WERI-Rb-1 (cell line): ENCODE measurements at places on chromosomes 2 and 18.
A peak's percentile ranks its signal among the peaks of the same experiment; 100 is the strongest.

GRCh38 chr2:97764559-97765263, 51.3 kb downstream of the ZAP70 start:
- no peak for DNase-seq

DNA sequence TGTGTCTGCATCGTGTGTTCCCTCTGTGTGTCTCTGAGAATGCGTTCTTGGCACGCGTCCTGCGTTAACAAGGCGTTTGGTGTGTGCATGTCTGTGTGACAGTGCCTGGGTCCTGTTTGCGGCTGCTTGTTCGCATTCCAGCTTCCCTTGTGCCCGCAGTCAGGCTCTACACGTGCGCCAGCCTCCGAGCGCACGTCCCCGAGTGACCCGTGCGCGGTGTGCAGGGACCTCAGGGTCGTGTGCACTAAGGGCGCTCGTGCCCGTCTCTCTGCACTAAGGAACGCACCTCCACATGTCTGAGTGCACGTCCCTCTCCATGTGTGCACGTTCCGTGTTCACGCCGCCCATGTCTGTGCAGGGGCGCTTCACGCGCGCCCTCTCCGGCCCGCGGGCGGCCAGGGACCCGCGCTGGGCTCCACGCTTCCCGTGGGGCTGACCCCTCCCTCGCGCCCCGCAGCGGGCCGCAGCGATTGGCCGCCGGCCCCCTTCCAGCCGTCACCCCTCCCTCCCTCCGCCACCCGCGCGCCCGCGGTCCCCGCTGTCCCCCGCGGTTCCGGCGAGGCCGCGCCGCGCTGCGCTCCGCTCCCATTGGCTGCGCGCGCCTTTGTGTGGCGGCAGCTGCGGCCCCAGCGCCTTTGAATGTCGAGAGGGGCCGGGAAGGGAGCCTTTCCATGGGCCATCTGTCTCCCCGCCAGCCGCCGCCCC, 229.4 kb downstream of the HAUS1 start:
- peak; percentile 85 for DNase-seq

DNA sequence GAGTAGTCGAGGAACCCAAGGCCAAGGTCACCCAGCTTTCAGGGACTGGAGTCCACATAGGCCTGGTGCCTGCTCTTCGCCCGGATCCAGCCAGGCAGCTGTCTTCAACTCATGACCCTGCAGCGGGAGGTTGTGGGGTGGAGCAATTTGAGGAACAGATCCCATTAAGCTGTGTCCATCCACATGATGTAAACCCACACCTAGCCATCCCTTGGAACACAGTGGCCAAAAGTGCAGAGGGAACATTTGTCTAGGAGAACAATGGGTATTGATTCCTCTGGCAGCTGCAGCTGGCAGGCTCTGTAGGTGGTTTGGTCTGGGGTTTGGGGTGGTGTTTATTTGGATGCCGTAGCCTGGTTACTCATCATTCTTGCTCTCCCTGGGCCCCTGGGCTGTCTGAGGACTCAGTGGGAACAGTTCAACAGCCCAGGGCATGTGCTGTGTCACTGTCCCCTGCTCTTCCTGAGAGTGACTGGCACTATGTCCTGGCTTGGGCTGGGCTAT, 99.4 kb downstream of the TFCP2L1 start:
- no peak for DNase-seq

DNA sequence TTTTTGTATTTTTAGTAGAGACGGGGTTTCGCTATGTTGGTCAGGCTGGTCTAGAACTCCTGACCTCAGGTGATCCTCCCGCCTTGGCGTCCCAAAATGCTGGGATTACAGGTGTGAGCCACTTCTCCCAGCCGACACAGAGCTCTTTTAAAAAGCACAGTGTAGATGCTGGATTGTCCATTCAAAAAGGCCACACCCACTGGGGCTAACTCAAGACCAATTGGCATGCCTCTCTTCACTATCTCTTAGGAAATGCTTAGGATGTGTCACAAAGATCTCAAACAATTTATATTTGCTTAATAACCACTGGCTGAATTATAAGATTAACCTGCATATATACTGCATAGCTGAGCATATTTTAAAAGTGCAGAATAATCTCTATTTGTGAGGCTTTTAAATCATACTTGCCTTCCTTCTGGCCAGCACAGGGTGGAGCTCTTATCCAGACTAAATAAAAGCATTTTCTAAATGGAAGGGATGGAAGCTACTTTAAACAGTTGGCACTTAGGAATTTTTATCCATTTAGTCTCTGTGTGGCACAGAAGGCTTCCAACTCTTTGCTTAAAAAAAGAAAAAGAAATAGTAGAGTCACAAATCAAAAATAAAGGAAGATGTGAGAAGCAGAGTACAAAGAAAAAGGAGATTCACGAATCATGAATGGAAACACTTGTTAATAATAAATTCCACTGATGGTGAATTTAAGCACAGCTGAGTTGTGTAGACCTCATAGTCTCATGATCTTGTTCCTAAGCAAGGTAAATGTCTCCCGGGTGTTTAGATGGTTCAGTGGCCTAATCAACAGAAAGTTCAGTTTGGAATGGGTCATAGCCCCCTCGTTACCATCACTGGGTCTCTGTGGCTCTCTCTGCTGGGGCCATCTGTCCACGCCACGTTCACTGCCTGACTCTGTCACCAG, 22.4 kb downstream of the CRYGD start:
- no peak for DNase-seq

- no peak for DNase-seq
These were observed 17.1 kb downstream of the PDK1 start for GRCh38 chr2:172572981-172573380.

DNA sequence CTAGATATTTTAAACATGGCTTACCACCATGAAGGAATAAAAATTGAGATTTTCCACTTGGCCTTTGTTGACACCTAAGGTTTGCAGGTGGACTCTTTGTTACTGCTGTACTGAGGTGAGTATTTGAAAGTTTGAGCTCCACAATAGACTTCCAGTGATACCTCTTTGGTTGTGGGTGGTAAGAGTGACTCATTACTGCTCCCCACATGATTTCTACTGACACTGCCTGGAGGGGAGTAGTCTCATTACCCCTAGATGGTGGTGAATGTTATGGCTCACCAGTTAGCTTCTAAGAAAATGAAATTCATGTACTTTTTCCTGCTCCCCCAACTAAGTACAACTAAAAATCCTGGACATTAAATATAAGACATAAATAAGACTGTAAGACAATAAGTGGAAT, 1183.1 kb upstream of the TMEFF2 start:
- no peak for DNase-seq

GRCh38 chr2:27029051-27029450, 3.7 kb upstream of the TMEM214 start:
- no peak for DNase-seq

- DNase-seq = peak; percentile 40
These were observed 248.8 kb upstream of the SLC39A10 start for GRCh38 chr2:195408196-195408595.

DNA sequence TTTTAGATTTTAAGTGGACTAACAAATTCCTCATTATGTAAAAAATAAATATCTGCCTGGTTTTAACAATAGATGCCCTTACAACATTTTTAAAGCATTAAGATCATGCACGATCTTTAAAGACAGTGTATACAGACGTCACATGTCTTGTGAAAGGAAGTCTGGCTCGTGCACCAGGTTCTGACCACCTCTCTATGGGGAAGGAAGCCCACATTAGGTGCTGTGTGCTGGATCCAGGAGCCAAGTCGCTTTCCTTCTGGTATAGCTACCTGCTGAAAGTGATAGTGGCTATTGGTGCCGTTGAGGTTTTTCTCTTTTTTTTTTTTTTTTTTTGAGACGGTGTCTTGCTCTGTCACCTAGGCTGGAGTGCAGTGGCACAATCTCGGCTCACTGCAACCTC, 116.5 kb downstream of the NCK2 start:
- no peak for DNase-seq

GRCh38 chr2:168233726-168234406, 13.5 kb downstream of the STK39 start:
- no peak for DNase-seq

GRCh38 chr18:70848329-70848728, 559.5 kb downstream of the SOCS6 start:
- no peak for DNase-seq

DNA sequence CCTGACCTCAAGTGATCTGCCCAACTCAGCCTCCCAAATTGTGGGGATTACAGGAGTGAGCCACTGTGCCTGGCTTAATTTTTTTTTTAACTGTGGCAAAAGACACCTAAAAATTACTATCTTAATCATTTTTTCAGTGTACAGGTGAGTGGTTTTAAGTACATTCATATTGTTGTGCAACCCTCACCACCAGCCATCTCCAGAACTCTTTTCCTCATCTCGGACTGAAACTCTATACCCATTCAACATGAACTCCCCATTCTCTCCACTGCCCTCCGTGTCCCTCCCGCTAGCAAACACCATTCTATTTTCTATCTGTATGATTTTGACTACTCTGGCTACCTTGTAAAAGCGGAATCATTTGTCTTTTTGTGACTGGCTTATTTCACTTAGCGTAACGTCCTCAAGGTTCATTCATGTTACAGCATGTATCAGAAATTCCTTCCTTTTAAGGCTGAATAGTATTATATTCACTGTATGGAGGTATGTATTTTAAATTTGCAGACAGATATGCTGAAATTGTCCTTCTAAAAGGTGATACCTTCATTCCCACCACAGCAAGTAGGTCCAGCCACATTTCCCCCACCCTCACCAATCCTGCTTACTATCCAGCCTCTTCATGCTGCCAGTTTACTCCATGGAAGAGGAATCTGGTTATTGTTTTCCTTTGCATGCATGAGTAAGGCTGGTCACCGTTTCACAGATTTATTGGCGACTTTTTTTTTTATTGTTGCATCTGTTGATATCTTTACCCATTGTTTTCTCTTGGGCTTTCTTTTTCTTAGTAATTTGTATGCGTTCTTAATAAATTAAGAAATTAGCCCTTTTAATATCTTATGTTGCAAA, 40.6 kb upstream of the ANXA4 start:
- no peak for DNase-seq

GRCh38 chr2:201219328-201220096, 36.6 kb downstream of the CASP10 start:
- DNase-seq = no peak

- DNase-seq = no peak
These were observed 65.4 kb downstream of the AAK1 start for GRCh38 chr2:69578198-69578540.

- DNase-seq = no peak
These were observed 16.4 kb upstream of the FBLN7 start for GRCh38 chr2:112121682-112122254.

DNA sequence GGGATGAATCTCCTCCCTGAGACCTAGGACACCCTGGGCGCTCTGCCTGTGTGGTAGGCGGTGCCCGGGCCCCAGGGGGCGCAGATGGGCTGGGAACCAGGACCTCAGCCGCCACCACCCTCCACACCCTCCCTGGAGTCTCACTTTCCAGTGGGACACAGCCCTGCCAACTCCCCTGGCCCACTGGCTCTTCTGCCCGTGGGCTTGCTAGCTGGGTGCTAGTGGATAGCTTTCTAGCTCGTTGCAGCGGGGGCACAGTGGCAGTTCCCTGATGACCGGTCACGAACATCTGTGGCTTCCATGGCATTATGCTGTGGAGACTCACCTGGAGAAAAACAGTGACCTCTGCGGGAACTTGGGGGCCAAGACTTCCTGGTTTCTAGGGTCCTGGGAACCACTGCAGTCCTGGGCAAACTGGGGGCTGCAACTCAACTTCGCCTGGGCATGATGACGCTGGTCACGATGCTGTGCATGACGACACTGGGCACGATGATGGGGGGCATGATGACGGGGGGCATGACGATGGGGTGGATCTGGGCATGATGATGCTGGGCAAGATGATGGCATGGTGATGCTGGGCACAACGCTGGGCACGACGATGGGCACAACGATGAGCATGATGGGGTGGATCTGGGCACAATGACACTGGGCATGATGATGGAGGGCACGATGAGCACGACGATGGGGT, 31.0 kb upstream of the ALLC start:
- DNase-seq = no peak

GRCh38 chr2:48313036-48313877, 216.7 kb upstream of the STON1 start:
- no peak for DNase-seq

DNA sequence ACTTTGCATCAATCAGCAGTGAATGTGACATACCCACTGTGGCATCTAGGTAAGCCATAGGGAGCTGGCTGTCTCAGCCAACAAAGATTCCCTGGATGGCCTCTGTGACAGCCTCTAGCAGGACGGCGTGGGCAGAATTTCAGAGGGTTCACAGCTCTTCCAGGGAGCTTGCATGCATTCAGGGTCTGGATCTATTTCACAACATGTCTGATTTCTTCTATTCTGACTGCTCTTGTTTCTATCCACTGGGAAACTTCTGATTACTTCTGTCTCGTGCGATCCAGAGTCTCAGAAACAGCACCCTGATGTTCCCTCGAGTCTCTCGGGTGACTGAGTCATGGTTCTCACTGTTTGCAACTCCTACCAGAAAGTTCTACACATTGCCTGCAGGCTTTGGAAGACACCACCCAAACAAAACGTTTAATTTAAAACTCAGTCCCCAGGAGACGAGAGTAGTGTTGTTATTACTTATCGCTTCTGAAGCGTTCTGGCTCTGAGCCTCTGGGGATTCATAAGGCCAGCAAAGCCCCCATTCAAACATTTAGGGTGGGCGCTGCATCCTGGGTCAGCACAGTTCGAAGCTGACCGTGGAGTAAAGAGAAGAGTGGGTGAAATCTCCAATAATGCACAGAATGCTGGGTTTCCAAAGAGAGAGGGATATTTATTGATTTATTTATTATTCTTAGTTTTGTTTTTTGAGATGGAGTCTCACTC, 41.9 kb upstream of the ODC1 start:
- no peak for DNase-seq

DNA sequence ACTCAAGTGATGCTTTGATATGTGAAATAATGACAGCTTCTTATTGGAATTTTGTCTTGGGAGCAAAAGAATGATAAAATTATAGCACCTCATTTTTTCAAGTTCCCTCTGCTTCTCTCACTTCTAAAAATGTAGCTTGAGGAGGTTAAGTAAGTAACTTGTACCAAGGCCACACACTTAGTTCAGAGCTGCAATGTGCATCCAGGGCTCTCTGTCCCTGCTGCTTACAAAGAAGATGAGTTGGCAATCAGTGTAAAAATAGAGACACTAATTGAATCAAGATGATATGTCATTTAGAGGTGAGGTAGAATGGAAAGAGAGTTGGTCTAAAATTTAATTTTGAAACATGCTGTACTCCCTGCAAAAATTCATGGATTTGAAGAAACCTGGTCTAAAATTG, 312.0 kb upstream of the TNP1 start:
- DNase-seq = no peak

DNA sequence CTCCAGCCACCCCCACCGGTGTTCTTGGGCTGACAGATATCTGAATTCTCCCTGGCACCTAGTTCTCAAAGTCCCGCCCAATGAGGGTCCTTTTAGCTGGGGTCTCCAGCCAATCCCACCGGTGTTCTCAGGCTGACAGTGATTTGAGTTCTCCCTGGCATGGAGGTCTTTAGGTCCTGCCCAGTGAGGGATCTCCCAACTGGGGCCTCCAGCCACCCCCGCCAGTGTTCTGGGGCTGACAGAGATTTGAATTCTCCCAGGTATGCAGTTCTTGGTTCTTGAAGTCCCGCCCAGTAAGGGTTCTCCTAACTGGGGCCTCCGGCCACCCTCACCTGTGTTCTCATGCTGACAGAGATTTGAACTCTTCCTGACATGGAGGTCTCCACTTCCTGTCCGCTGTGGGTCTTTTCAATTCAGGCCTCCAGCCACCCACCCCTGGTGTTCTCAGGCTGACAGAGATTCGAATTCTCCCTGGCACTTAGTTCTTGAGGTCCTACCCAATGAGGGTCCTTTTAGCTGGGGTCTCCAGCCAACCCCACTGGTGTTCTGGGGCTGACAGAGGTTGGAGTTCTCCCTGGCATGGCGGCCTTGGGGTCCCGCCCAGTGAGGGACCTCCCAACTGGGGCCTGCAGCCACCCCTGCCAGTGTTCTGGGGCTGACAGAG, 154.6 kb downstream of the ANKRD36 start:
- peak; percentile 7 for DNase-seq

GRCh38 chr2:123839326-123839725, 185.8 kb upstream of the CNTNAP5 start:
- no peak for DNase-seq
